ENCODE measurements at places on chromosomes 16 and 17.

DNA sequence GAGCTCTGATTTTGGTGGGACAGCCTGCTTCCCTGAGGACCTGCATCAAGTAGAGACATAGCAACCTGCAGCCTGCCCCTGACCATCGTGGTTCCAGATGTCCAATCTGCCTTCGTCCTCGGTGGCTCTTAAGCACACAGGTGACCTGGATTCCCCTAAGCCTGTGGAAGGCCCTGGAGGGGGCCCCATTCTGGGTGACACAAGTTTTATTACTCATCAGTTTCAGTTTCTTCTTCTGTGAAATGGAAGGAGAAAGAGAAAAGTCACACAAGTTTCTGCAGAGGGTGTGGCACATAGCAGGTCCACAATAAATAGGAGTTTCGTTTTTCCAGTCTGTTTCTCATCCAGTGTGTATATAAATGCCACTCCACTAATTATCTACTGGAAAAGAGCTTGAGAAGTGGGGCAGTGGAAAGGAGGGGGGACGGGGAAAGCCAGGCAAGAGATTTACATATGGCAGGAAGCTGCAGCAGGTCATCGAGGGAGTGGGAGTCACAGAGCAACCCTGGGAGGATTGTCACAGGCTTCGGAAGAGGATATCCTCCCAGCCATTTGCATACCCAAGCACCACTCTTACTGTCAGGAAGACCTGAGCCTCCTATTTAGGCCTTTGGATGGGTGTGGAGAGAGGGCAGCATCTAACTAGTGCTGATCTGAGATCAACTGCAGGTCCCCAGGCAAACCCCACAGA, 10.0 kb upstream of the NOS2 start:
- no peak for DNase-seq

DNA sequence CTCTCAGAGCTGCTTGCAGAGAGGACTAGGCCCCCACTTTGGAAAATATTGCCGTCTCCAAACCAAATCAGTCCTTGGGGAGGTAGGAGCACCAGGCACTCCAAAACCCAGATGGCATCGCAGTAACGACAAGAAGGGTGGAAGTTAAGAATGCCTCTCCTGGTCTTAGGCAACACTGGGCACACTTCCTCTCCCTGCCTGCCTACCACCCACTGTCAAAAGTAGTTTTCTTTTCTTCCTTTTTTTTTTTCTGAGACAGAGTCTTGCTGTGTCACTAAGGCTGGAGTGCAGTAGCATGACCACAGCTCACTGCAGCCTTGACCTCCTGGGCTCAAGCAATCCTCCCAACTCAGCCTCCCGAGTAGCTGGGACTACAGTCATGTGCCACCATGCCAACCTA, 47.2 kb downstream of the SRL start:
- DNase-seq = no peak

GRCh38 chr16:85735225-85735635, 15.7 kb downstream of the C16orf74 start:
- DNase-seq = no peak

GRCh38 chr17:42325026-42325425, 36.7 kb downstream of the STAT5A start:
- DNase-seq = peak; percentile 89

DNA sequence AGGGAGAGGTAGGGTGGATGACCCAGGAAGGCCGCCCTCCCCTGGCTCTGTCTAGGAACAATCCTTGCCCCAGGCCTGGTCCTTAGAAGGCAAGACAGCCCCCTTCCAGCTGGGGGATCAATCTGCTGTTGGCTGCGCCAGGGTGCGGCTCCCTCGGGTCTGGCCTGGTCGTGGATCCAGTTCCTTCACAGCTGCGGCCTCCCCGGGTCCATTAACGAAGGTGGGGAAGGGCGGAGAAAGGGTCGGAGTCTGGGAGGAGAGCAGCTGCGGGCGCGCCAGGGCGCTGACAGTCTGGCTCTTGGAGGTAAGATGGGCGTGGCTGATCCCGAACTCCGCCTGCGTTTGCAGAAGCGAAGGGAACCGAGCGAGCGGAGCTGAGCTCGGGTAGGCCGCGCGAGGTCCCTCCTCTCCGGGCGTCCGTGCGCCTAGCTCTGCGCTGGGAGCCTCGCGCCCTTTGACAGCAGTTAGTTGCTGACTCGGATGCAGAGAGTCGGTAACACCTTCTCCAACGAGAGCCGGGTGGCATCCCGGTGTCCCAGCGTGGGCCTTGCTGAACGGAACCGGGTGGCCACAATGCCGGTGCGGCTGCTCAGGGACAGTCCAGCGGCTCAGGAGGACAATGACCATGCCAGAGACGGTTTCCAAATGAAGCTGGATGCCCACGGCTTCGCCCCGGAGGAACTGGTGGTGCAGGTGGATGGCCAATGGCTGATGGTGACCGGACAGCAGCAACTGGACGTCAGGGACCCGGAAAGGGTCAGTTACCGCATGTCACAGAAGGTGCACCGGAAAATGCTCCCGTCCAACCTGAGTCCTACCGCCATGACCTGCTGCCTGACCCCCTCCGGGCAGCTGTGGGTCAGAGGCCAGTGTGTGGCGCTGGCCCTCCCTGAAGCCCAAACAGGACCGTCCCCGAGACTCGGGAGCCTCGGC, at the start of gene HSPB9:
TSS of gene HSPB9 (plus strand) at position 434 of the 933 bp plus-strand sequence. CDS start at position 481, 47 bp downstream.
- no peak for DNase-seq

DNA sequence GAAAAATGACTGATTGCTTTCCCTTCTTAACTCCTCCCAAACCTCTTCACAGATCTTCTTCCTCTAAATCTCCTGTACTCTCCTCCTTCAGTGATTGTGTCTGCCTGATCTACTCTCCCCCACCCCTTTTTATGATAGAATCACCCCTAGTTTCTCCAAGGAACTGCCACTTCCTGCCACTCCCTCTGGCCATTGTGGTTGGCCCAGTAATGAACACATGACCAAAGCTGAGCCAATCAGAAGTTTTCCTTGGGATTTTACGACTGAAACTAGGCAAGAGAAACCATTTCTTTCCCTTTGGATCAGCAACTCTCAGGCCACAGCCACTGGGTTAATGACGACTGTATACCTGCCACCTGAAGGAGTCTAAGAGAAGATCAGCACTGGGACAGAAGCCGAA, 15.9 kb downstream of the IRX3 start:
- no peak for DNase-seq

DNA sequence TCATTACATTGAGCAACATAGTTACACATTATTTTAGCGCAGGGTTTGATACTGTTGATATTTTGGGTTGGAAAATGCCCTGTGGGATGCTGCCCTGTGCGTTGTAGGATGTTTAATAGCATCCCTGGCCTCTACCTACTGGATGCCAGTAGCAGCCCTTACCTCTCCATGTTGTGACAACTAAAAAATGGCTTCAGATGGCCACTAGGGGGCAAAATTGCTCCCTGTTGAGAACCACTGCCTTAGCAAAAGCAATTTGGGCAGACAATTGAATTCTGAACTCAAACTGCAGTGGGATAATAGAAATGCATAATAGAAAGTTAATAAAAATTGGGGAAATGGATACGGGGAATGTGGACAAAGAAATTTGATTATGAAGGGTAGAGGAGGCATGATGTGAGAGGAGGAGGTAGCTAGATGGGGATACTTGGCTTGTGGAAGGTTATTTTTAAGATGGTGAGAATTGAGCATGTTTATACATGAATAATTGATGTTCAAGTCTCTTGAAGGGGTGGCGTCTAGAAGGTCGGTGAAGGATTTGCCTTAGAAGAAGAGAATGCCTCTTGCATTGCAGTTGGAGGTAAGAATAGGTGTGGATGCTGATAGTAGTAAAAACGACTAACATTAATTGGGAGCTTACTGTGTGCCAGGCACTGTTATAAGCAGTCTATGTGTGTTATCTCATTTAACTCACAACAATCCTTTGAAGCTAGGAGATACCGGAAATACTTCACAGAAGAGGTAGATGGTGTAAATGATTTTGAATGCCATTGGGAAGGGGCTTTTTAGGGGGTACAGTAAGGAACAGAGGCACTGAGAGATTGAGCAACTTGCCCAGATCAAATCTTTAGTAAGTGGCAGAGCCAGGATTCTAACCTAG, 19.0 kb downstream of the HEATR9 start:
- no peak for DNase-seq

DNA sequence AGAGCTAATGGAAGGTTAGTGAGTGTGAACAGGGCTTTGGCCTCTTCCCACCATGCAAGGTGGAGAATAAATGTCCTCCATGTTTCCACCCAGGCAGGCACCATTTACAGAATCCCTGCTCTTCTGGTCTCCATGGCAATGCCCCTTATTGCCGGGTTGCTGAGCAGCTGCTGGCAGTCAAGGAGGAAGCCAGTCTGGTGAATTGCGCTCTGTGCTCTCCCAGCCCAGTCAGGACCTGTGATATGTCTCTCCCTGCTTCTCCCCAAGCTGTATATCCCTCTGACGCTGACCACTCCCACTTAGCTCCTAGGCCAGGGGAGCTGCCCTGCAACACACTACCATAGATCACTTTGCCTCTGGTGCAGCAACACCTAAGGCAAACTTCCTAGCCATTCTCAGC, 402.1 kb upstream of the ERCC4 start:
- no peak for DNase-seq
